ENCODE measurements at places on chromosomes 12 and 14. TPM values are rescaled to one million over a fixed set of nuclear protein-coding genes. Genes with fewer than 3 reads are reported as not detected.

The RFX4 gene
- 52.1 TPM for total RNA-seq

The RPS6KA5 gene
- total RNA-seq = 2.0 TPM

The TAS2R14 gene
- 1.7 TPM for total RNA-seq

The IKZF4 gene
- 42.3 TPM for total RNA-seq

The HOXC12 gene
- not detected for total RNA-seq

The LRP1-AS gene
- total RNA-seq = not detected

The ZDHHC22 gene
- 5.9 TPM for total RNA-seq

The NFE2 gene
- not detected for total RNA-seq

The TROAP gene
- 88.0 TPM for total RNA-seq

The C12orf50 gene
- total RNA-seq = 0.30 TPM

The SLC8A3 gene
- total RNA-seq = 1.2 TPM

The PCED1B gene
- total RNA-seq = 0.47 TPM

The CPNE6 gene
- total RNA-seq = not detected

The FGF23 gene
- 0.25 TPM for total RNA-seq

The HOXC4 gene
- total RNA-seq = 5.6 TPM

The RHOJ gene
- 34.6 TPM for total RNA-seq

The OVCH1 gene
- total RNA-seq = 0.16 TPM

The COL2A1 gene
- 386 TPM for total RNA-seq
